ENCODE measurements at places on chromosomes 1 and 21. TPM values are rescaled to one million over a fixed set of nuclear protein-coding genes. Genes with fewer than 3 reads are reported as not detected.

GRCh38 chr21:43609501-43610340 lies 49.6 kb downstream of the HSF2BP start:
- DNase-seq = no peak

DNA sequence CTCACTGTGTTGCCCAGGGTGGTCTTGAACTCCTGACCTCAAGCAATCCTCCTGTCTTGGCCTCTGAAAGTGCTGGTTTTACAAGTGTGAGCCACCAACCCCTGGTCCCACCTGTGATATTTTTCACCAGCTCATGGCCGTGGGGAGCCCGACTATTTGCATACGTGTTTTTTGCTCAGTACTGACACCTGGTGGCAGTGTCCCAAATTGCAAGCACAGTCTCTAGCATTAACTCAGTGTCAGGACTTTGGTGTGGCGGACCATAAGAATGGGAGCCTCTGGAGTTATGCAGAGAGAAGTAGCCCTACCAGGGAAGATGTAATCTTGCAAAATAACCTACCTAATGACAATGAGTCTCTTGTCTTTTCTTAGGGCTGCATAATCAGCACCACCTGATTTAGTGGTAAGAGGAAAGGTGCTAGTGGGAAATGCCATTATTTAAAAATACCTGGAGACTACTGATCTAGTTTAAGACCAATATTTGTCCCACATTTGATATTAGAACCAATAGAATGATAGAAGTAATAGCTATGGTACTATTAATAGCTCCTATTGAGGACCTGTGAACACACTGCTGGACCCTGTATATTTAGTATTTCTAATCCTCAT lies 305.4 kb downstream of the DISC1 start:
- no peak for DNase-seq

DNA sequence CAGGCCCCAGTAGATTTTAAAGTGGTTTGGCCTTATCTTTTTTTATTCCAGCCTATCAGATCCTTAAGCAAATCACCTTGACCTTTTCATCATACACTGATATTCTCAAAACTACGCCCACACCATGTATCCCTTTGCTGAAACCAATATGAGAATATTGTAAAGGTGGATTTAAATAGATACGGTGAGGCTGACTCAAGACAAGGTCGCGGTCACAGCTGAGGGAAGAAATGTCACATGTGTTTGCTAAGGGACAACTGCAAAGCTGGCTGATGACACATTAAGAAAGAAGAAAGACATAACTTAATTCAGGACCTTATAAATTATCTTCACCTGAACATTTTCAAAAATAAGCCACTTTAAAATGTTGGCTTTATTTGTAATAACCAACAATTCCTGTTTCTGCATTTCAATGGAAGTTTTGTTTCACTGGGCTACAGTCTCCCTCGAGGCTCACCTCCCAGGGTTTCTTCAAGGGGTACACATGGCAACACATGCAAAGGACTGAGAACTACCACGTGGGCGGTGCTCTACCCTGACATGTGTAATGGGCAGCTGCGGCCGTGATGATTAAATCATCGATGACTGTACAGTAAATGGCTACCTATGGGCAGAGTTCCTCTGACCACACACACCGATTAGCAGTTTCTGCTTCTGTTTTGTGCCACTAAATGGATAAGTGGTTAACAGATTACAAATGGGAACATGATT lies 189.5 kb downstream of the SIPA1L2 start:
- DNase-seq = no peak

DNA sequence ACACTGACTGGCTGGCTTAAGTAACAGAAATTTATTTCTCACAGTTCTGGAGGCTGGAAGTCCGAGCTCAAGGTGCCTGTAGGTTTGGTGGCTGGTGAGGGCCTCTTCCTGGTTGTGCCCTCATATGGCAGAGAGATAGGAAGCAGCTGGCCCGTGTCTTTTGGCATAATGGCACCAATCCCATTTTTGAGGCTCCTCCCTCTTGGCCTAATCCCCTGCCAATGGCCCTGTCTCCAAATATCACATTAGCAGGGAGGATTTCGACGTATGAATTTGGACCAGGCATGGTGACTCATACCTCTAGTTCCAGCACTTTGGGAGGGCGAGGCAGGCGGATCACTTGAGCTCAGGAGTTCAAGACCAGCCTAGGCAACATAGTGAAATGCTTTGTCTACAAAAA lies 37.4 kb downstream of the AGPAT3 start:
- no peak for DNase-seq

FOXD2 gene
- polyA plus RNA-seq = 0.05 TPM

FPGT gene
- polyA plus RNA-seq = 15.4 TPM
